Mesothelial cell of epicardium (in vitro differentiated cells): ENCODE measurements at places on chromosomes 1 and 21. TPM values are rescaled to one million over a fixed set of nuclear protein-coding genes. Genes with fewer than 3 reads are reported as not detected.

Gene RNU1-1
- total RNA-seq, result 3,774 to 3,945 TPM (median 3,937 TPM) in 3 replicates

Gene FYB2
- total RNA-seq, result 0.34 to 0.45 TPM (median 0.40 TPM) in 3 replicates

Gene WLS
- total RNA-seq, result 203 to 225 TPM (median 217 TPM) in 3 replicates

Gene OR14K1
- total RNA-seq, result not detected in 3 replicates

Gene GSTM1
- 48.8 to 54.2 TPM (median 52.3 TPM) in 3 replicates for total RNA-seq

Gene MATN1
- 4.0 to 5.6 TPM (median 4.9 TPM) in 3 replicates for total RNA-seq

Gene BCAN
- total RNA-seq, result 0.54 to 0.85 TPM (median 0.78 TPM) in 3 replicates

- no peak for DNase-seq
These were observed 19.6 kb upstream of the CLCA4 start for GRCh38 chr1:86527306-86527705.

DNA sequence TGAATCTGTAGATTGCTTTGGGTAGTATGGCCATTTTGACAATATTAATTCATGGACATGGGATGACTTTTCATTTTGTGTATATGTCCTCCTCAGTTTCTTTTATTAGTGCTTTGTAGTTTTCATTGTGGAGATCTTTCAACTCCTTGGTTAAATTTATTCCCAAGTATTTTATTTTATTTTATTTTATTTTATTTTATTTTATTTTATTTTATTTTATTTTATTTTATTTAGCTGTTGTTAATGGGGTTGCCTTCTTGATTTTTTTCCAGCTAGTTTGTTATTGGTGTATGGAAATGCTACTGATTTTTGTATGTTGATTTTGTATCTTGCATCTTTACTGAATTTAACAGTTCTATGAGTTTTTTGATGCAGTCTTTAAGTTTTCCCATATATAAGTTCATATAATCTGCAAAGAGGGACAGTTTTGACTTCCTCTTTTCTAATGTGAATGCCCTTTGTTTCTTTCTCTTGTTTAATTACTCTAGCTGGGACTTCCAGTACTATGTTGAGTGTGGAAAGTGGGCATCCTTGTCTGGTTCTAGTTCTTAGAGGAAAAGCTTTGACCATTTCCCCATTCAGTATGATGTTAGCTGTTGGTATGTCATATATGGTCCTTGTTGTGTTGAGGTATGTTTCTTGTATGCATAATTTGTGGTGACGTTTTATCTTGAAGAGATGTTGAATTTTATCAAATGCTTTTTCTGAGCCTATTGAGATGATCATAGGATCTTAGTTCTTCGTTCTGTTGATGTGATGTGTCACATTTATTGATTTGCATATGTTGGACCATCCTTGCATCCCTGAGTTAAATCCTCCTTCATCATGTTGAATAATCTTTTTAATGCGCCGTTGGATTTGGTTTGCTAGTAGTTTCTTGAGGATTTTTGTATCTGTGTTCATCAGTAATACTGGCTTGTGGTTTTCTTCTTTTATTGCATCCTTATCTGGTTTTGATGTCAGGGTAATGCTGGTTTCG lies 14.3 kb downstream of the CEPT1 start:
- DNase-seq, result no peak

- DNase-seq, result no peak
These were observed 141.2 kb downstream of the ZBTB18 start for GRCh38 chr1:244192325-244192724.

- DNase-seq, result no peak
These were observed 109.0 kb upstream of the KCTD3 start for GRCh38 chr1:215458104-215458503.

- no peak for DNase-seq
These were observed 165.2 kb downstream of the AK5 start for GRCh38 chr1:77446841-77447555.

GRCh38 chr1:171802207-171802606 lies 20.7 kb downstream of the METTL13 start:
- no peak for DNase-seq

GRCh38 chr1:211323156-211324063 lies 3.2 kb upstream of the TRAF5 start:
- no peak for DNase-seq

- DNase-seq, result no peak
These were observed 12.2 kb downstream of the SLC35F3 start for GRCh38 chr1:233916706-233917105.

- no peak for DNase-seq
These were observed 166.0 kb downstream of the COL11A1 start for GRCh38 chr1:102942324-102942723.

DNA sequence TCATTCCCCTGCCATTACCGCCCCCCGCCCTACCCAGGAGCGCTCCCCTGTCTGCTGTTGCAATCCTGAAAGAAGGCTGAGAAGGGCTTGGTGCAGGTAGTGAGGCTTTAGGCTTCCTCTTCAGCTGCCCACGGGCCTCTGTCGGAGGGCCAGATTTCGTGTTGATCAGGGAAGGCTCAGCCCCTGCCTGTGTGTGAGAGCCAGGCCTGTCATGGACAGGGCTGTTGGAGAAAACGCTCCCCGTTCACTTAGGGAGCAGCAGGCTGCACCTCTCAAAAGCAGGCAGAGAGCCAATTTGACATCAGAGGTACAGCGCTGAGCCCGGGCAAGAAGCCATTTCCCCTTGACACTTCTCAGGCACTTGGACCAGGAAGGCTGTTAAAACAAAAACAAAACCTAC lies 19.0 kb downstream of the TEX35 start:
- DNase-seq, result no peak

DNA sequence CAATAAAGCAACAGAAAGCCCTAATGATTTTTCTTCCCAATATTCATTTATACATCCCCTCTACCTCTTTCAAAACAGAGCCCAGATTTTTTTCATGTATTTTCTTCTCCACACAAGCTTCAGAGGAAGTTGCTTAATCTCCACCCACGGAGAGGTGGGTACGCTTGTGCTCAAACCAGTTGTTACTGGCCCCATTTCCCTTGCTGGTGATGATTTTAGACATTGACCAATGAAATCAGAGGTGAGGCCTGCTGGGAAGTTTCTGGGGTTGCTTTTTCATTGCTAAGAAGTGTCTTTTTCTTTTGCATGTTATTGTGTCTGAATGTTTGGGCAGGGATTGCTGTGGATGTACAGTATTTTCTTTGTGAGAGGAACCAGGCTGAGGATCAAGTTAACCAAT lies 448.1 kb upstream of the B3GALT2 start:
- no peak for DNase-seq

DNA sequence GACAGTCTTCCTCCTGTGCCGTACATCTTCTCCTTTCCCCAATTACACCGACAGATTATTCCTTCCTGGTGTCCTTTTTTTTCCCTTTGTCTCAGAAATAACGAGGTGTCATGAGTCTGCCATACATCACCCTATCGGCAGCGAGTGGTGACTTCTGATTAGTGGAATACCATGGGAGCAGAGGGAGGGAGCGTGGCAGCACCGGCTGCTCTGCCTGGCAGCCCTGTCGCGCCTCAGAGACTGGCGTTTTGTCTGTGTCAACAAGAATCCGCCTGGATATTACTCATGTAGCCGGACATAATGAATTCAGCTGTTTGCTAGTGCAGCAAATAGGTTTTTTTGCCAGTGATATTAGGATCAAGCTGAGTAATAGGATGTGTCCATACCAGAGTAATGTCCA lies 51.8 kb downstream of the UTP25 start:
- no peak for DNase-seq

- peak; percentile 91 for DNase-seq
These were observed 610 bp upstream of the HES4 start for GRCh38 chr1:1000357-1001056.
